ENCODE measurements at places on chromosomes 4 and X. TPM values are rescaled to one million over a fixed set of nuclear protein-coding genes. Genes with fewer than 3 reads are reported as not detected.

DIAPH2 gene
- total RNA-seq: 17.9 TPM

TMPRSS11F gene
- not detected for total RNA-seq

CCDC120 gene
- total RNA-seq: 1.9 TPM

MMRN1 gene
- 1.6 TPM for total RNA-seq

KLF8 gene
- 9.5 TPM for total RNA-seq

GPC3 gene
- not detected for total RNA-seq

DGKK gene
- total RNA-seq: not detected

STPG2 gene
- 0.75 TPM for total RNA-seq

YIPF7 gene
- not detected for total RNA-seq
